ENCODE measurements at places on chromosomes 12 and 14. TPM values are rescaled to one million over a fixed set of nuclear protein-coding genes. Genes with fewer than 3 reads are reported as not detected.
A peak's percentile ranks its signal among the peaks of the same experiment; 100 is the strongest.

GRCh38 chr14:55450539-55450938 lies 10.1 kb upstream of the TBPL2 start:
- H3K27ac ChIP-seq, result no peak overlapping the region
- no peak for DNase-seq
- no peaks in the 10 kb centered on the region for H3K36me3 ChIP-seq

DNA sequence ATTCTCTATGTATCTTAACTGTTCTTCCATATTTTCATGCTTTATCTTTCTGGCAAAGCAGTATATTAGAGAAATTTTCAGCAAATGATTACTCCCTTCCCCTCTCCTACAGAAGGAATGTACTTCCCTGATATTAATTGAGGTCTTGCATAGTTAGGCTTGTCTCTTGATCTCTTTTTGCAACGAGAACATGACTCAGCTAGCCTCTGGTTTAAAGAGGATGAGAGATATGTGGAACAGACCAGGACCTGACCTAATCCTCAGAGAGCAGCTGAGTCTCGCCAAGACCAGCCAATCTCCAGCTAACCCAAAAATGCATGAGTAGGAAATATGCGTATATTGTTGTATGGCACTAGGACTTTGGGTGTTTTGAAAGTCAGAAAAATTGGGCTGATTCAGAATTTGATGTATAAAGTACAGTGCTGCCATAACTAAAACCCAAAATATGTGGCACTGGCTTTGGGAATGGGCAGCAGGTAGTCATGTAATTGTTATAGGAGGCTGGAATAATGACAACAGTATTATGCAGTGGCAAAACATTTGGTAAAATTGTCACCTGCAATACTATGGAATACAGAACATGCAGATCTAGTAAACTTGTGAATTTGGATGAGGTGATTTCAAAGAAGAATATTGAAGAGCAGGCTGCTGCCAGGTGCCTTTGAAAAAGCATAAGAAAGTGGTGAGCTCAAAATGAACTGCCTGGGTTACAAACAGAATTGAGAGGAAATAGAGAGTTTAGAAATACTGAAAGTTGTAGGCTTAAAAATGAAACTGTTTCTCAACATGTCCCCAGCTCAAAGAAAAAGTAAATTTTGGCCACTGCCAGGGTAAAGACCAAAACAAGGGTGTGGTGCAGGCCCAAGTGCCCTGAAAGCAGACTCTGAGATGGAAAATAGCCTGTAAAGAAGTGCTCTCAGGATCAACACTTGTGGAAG lies 9.3 kb upstream of the USP15 start:
- peak overlapping the region; percentile 27 for H3K4me3 ChIP-seq
- peaks cover 2% of the 10 kb centered on the region for H3K27me3 ChIP-seq
- H3K36me3 ChIP-seq, result no peaks in the 10 kb centered on the region
- DNase-seq, result no peak

DNA sequence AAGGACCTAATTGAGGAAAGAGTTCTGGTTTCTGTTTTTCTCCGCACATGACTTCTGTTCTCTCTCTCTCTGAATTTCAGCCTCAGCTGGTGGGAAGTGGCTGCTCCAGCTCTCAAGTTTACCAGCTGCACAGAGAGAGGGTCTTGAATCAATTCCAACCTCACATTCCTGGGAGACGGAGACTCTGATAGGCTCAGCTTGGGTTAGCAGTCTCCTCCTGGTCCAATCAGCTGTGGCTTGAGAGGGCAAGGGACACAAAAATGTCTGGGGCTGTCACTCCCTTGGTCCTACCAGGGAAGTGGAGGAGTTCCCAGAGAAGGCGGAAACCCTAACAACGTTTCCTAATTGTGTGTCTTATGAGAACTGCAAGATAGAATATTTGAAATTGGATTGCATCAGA lies 7.0 kb downstream of the CCDC63 start:
- H3K27ac ChIP-seq, result no peak overlapping the region
- no peaks in the 10 kb centered on the region for H3K36me3 ChIP-seq
- no peaks in the 10 kb centered on the region for H3K4me1 ChIP-seq
- peaks cover 8% of the 10 kb centered on the region for H3K27me3 ChIP-seq
- no peak overlapping the region for H3K4me3 ChIP-seq

Gene WDHD1
- total RNA-seq, result 71.1 TPM

Gene CSRP2
- 1.8 TPM for total RNA-seq

Data from activated CD4-positive, alpha-beta T cell treated with anti-CD3 and anti-CD28 coated beads for 36 hours (primary cell).